Colonic mucosa (tissue), 4 donors: ENCODE measurements at places on chromosomes 3 and 15.

GRCh38 chr3:150348500-150348899 lies 59.6 kb upstream of the TSC22D2 start:
- H3K4me3 ChIP-seq, result no peak overlapping the region
- no peaks in the 10 kb centered on the region for H3K4me1 ChIP-seq
- no peak overlapping the region for H3K27ac ChIP-seq
- H3K27me3 ChIP-seq, result no peaks in the 10 kb centered on the region
- no peaks in the 10 kb centered on the region for H3K36me3 ChIP-seq

- DNase-seq, result no peak
- no peaks in the 10 kb centered on the region for H3K36me3 ChIP-seq
- no peak overlapping the region for H3K4me3 ChIP-seq
- no peak overlapping the region for H3K27ac ChIP-seq
- peaks cover 13% of the 10 kb centered on the region for H3K4me1 ChIP-seq
- H3K27me3 ChIP-seq, result no peaks in the 10 kb centered on the region
These were observed 8.1 kb downstream of the SLC33A1 start for GRCh38 chr3:155846119-155846518.

GRCh38 chr15:89649716-89650115 lies 5.6 kb downstream of the KIF7 start:
- H3K4me3 ChIP-seq, result no peak overlapping the region
- peaks cover 2% of the 10 kb centered on the region for H3K27me3 ChIP-seq
- DNase-seq, result no peak
- H3K27ac ChIP-seq, result no peak overlapping the region

- H3K4me1 ChIP-seq, result no peaks in the 10 kb centered on the region
- H3K27me3 ChIP-seq, result no peaks in the 10 kb centered on the region
These were observed 198.7 kb upstream of the CMC1 start for GRCh38 chr3:28042707-28043106.

DNA sequence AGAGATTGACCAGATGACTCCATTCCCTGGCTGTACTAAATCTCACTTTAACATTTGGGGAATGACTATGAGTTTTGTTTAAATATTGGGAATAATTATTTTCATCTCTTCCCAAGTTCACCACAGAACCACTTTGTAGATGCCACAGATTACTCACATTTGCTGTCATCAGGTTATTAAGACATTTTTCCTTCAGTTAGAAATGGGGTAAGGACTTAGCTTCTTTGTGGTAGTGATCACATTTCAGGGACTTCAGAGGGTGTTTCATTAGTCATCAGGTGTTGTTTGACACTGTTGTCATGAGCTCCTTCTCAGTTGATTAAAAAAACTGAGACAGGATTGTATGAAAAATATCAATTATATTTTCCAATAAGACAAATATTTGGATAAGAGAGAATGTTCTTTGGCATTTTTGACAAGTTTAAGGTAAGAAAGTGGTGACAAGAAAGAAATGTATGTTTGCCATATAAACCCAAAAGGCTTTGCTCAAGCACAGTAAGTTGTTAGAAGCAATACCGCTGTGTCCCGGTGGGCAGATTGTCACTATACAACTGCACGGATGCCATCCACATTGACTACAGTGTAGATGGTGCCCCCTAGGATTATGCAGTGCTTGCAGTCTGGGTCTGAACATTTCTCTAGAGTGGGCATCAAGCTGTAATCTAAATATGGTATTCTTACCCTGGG lies 22.3 kb downstream of the FBXL2 start:
- H3K4me1 ChIP-seq, result no peaks in the 10 kb centered on the region
- H3K27ac ChIP-seq, result no peak overlapping the region
- H3K4me3 ChIP-seq, result no peak overlapping the region

GRCh38 chr3:188008582-188009213 lies 145.3 kb upstream of the LPP start:
- no peaks in the 10 kb centered on the region for H3K4me1 ChIP-seq
- no peak overlapping the region for H3K27ac ChIP-seq
- H3K4me3 ChIP-seq, result no peak overlapping the region
- no peak for DNase-seq
- H3K36me3 ChIP-seq, result no peaks in the 10 kb centered on the region
- H3K27me3 ChIP-seq, result no peaks in the 10 kb centered on the region

- H3K36me3 ChIP-seq, result no peaks in the 10 kb centered on the region
- no peak overlapping the region for H3K4me3 ChIP-seq
- H3K27me3 ChIP-seq, result no peaks in the 10 kb centered on the region
- DNase-seq, result no peak
- H3K27ac ChIP-seq, result no peak overlapping the region
These were observed 163.7 kb downstream of the PLD1 start for GRCh38 chr3:171646357-171647133.

DNA sequence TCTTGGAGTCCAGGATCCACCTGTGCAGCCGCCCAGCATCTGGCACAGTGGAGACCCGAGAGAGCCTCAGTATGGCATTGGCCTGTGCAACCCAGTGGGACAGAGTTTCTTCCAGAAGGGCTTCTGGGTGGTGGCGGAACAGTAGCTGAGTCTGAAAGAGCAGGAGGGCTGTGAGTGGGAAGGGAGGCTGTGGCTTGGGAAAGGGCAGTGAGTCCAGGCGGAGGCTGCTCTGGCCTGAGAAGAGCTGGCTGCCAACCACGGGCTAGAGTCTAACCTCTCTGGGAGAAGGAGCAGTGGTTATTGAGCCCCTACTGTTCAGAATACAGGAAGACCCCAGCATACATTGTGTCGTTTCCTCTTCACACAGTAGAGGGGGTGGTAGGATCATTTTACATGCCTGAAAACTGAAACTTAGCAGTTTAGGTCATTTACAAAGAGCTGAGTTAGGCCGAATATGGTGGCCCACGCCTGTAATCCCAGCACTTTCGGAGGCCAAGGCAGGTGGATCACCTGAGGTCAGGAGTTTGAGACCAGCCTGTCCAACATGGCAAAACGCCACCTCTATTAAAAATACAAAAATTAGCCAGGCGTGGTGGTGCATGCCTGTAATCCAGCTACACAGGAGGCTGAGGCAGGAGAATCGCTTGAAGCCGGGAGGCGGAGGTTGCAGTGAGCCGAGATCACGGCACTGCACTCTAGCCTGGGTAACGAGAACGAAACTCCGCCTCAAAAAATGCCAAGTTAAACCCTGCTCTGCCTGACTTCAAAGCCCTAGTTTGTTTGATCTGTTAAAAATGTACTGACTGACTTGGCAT lies 3.2 kb downstream of the AEN start:
- H3K4me1 ChIP-seq, result peaks cover 15% of the 10 kb centered on the region
- DNase-seq, result no peak
- no peak overlapping the region for H3K4me3 ChIP-seq
- peak overlapping the region; percentile 28 for H3K27ac ChIP-seq

GRCh38 chr3:52088445-52089367 lies 32.3 kb upstream of the DUSP7 start:
- H3K4me3 ChIP-seq, result no peak overlapping the region
- H3K27ac ChIP-seq, result no peak overlapping the region
- no peak for DNase-seq
- no peaks in the 10 kb centered on the region for H3K36me3 ChIP-seq
